ENCODE measurements at places on chromosomes 7 and 10. TPM values are rescaled to one million over a fixed set of nuclear protein-coding genes. Genes with fewer than 3 reads are reported as not detected.
A peak's percentile ranks its signal among the peaks of the same experiment; 100 is the strongest.

GRCh38 chr7:27364344-27364758 lies 121.7 kb downstream of the EVX1 start:
- peak; percentile 66 for DNase-seq

GRCh38 chr10:23291551-23292334 lies 52.9 kb downstream of the C10orf67 start:
- no peak for DNase-seq

- no peak for DNase-seq
Observed at GRCh38 chr10:5550250-5550545, 25.4 kb downstream of the CALML3 start.

GRCh38 chr7:37220664-37221063 lies 228.0 kb downstream of the ELMO1 start:
- DNase-seq, result no peak

DNA sequence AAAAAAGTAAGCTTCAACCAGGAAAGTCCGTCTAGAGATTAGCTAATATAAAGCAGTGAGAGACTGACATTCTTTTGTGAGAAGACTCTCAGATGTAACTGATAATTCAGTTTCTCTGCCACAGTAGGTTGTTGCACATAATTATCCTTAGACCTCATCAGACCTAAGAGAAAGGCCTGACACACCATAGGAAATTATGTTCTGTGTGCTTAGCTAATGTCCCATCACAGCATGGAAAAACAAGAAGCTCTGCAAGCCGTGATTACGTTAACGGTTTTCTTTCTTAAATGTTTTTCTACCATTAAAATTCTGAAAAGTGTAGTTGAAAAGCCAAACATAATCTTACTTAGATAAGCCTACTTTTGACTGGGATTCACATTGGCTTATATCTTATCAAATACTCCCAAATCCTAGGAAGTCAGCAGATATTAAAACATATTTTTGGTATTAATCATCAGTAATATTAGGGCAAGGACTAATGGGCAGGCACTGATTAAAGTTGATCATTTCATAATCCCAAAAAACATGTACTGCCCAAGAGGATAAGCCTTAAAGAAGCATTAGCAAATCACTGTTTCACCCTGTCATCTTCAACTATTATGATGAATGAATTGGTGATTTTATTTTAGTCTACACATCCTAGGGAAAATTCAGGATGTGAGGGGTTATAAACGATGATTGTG lies 5.2 kb downstream of the CSTF2T start:
- DNase-seq, result no peak

- DNase-seq, result no peak
Observed at GRCh38 chr7:88922944-88923343, 127.4 kb upstream of the TEX47 start.

GJD4 gene
- 0.31 TPM for total RNA-seq
